ENCODE measurements at places on chromosomes 3 and 15.

GRCh38 chr15:57806003-57806402, 99.5 kb downstream of the POLR2M start:
- DNase-seq, result no peak

GRCh38 chr15:92161039-92161670, 232.5 kb upstream of the ST8SIA2 start:
- DNase-seq, result no peak

DNA sequence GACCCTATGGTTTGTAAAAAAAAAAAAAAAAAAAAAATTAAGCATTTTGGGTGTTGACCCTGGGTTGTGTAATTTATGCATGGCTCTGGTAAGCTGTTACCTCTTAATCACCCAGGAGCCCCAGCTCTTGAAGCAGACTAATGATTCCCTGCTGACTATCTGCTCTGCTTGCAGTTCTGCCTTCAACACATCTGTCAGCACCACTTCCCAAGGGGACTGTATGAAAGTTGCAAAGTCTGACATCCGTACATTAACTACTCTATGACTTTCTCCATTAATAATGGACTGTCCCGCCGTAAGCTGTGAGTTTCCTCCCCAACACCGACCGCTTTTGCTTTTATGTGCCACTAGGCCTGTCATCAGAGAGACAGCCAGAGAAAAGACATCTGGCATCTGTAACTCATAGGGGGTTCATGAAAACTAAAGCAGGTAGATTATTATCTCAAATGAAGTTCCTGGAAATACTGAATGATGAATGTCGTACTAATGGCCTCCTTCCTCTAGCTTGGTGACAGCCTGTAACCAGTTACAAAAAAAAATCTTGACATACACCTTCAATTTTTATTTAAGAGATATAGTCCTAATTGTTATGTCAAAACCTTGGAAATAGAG, 271.5 kb downstream of the IL5RA start:
- no peak for DNase-seq

DNA sequence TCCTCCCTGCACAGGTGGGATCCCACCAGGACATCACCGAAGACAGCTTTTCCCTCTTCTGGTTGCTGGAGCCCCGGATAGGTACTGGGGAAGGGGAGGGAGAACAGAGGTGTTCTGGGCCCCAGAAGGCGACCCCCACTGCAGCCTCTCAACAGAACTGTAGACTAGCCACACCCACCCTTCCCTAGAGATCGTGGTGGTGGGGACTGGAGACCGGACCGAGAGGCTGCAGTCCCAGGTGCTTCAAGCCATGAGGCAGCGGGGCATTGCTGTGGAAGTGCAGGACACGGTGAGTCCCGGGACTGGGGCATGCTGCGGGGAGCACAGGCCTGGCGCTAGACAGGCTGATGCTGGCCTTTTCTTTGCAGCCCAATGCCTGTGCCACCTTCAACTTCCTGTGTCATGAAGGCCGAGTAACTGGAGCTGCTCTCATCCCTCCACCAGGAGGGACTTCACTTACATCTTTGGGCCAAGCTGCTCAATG, 809 bp downstream of the NDUFAF3 start:
- no peak for DNase-seq

DNA sequence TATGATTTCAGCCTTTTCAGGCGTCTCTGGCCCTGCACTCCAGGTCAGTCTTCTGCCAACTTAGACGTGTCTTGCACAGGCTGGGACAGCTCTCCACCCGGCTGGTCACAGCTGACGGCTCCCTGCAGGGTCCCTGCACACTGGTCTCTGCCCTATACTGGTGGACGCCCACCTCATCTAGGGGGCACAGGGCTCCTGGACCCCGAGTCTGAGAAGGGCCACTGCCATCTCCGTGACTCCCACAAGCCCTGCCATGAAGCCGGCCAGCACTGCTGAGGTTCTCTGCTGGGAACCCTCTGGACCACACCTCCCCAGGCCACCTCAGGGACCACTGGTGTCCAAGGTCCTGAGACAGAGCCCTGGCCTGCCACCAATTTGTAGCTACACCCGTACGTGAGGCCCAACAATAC, 40.5 kb downstream of the CYFIP1 start:
- no peak for DNase-seq

- no peak for DNase-seq
These were observed 298.7 kb downstream of the MAGI1 start for GRCh38 chr3:65739901-65740541.

DNA sequence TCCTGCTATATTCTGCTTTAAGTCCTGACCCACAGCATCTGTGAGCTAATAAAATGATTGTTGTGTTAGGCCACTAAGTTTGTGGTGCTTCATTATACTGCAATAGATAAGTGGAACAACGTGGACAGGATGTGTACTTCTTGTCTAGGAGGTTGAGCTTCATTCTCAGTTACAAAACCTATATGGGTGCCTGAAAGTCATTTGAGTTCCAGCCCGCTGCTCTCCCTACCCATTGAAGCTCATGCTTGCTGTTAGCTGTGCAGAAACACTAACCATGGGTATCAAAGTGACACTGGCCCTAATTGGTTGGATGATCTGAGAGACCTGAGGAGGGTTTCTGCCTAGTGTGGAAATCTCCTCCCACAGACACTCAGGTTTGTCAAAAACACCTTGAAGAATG, 357.2 kb downstream of the PDCD6IP start:
- no peak for DNase-seq

GRCh38 chr3:52446042-52446441, 1.1 kb upstream of the SEMA3G start:
- DNase-seq, result no peak

GRCh38 chr3:49013738-49014660, 4.4 kb downstream of the DALRD3 start:
- DNase-seq, result no peak

DNA sequence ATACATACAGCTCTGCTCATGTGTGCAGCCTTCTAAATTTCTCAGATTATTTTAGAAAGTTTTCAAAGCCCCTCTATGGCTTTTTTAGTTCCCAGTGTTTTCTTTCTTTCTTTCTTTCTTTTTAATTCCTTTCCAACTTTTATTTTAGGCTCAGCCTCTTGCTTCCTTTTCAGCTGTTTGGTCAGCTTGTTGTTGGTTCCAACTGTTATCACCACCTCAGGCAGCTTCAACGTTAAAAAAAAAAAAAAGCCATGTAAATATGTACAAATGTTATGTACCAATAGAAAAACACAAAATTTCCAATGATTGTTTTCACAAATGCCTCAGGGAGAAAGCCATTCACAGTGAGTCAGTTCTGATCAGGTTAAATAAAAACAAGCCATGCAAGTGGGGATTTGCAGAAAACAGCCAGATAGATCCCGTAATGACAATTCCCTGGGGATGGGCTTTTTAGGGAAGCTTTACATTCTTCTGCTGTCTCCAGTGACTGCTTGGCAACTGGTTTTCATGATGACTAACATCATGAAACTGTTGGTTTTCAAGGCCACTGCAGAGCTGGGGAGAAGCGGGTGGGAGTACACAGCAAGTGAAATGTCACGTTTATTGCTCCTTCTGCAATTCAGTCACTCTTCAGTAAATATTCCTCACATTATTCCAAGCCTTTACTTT, 908.4 kb downstream of the EPHA3 start:
- DNase-seq, result no peak

GRCh38 chr15:85761635-85762034, 33.1 kb downstream of the KLHL25 start:
- DNase-seq, result no peak

- DNase-seq, result no peak
These were observed 11.4 kb downstream of the RAB6B start for GRCh38 chr3:133884054-133884886.

- no peak for DNase-seq
These were observed 73.2 kb downstream of the AAGAB start for GRCh38 chr15:67181221-67181639.

GRCh38 chr3:12620729-12621128, 43.2 kb downstream of the RAF1 start:
- no peak for DNase-seq

GRCh38 chr15:92580521-92580920, 75.1 kb downstream of the FAM174B start:
- DNase-seq, result no peak

DNA sequence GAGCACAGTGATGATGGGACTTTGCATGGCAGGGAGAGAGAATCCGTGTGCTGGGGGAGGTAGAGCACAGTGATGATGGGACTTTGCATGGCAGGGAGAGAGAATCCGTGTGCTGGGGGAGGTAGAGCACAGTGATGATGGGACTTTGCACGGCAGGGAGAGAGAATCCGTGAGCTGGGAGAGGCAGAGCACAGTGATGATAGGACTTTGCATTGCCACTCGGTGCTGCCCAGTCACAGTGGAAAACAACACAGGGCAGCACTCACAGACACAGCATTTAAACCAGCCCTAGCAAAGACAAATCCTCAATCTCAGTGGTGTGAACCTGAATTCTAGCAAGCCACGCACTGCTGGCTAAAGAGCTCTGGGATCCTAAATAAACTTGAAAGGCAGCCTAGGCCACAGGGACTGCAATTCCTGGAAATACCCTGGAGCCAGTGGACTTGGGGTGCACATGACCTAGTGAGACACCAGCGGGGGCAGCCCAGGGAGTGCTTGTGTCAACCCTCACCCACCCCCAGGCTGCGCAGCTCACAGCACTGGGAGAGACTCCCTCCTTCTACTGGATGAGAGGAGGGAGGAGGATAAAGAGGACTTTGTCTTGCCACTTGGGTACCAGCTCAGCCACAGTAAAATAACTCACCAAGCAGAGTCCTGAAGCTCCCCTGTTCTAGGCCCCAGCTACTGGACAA, 23.4 kb upstream of the TNK2 start:
- peak; percentile 59 for DNase-seq

GRCh38 chr15:78103406-78104118, 11.2 kb downstream of the SH2D7 start:
- DNase-seq, result no peak

- no peak for DNase-seq
These were observed 2.3 kb upstream of the SLC2A2 start for GRCh38 chr3:171028779-171029232.

DNA sequence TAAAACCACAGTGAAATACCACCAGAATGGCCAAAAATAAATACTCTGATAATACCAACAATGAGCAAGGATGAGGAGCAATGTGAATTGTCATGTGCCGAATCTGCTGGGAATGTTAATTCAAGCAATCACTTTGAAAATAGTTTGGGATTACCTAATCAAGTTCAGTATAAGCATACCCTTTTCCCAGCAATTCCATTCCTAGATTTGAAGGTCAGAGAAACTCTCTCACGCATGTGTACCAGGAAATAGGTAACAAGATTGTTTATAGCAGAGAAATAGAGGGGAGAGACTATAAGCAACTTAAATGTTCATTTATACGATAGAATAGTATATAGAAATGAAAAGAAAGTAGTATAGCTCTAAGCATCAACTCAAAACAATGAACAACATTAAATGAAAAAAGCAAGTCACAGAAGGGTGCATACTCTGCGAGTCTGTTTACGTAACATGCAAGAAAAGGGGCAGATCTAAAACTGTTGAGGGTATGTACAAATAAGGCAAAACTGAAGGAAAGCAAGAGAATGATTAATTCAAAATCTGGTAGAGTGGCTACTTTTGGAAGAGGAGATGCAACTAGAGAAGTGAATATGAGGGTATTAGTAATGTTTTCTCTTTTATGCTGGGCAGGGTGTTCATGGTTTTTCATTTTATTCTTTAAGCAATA, 27.4 kb downstream of the TMOD3 start:
- DNase-seq, result no peak

GRCh38 chr15:23877502-23878412, 190.7 kb upstream of the NDN start:
- peak; percentile 63 for DNase-seq

DNA sequence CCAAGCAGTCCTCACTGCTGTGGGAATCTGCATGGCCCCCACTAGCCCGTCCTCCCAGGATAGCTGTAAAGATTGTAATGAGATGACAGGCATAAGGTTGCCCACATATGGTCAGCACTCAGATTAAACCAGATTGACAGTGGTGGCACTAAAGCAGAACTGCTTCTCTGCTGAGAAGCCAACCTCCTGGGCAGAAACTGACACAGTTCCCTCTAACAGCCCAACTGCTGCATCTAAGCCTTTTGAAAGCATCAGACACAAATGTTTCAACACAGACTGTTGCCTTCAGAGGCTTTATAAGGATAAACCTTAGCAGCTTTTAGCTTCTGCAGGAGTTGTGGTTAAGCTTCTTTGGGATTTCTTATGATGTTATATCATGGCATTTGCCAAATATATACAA, 13.0 kb downstream of the DCLK3 start:
- DNase-seq, result no peak

DNA sequence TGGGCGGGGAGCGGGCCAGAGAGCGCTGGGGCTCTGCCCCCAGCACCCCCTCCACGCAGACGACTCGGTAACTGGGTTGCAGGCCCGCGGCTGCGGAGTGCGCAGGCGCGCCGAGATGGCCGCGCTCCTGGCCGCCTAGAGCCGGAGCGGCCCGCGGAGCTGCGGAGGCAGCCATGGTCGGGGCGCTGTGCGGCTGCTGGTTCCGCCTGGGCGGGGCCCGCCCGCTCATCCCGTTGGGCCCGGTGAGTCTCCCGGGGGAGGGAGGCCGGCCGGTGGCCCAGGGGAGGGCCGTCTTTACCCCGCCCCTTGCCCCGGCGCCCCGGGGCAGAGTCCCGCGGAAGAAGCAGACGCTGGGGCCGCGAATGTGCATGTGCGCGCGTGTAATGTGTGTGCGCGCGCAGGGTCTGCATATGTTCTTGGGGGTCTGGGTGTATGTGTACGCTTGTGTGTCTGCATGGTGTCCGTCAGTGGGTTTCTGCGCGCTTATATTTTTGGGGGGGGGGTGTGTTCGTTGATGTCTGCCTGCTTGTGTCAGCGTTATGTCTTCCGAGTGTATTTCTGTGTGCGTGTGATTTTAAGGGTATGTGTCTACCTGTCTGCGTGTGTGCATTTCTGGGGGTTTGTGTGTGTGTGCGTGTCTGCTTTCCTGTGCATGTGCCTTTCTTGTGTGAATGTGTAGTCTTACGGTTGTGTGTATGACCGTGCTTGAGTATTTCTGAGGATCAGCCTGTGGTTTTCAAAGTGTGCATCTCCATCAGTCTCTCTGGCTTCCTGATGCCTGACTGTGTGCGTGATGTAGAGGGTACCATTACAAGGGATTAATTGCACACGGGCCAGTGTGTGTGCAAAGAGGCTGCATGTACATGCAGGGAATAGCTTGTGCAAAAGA, at the start of gene ABHD14A:
Gene ABHD14A (plus strand): TSS at position 102 of the 889 bp plus-strand sequence. CDS start 72 bp downstream, at position 174.
- peak; percentile 67 for DNase-seq

- DNase-seq, result peak; percentile 85
These were observed 451.1 kb upstream of the KCNMB2 start for GRCh38 chr3:178084938-178085816.

GRCh38 chr3:15768421-15769255, 29.1 kb downstream of the ANKRD28 start:
- no peak for DNase-seq

GRCh38 chr15:62187425-62187824, 22.3 kb upstream of the C2CD4B start:
- no peak for DNase-seq

GRCh38 chr15:40329804-40330203, 6.3 kb downstream of the INAFM2 start:
- no peak for DNase-seq

GRCh38 chr3:188000361-188000861, 153.5 kb upstream of the LPP start:
- DNase-seq, result no peak

- no peak for DNase-seq
These were observed 325.8 kb downstream of the PTPRG start for GRCh38 chr3:61887206-61887605.
